ENCODE measurements at places on chromosomes 3 and 15.

DNA sequence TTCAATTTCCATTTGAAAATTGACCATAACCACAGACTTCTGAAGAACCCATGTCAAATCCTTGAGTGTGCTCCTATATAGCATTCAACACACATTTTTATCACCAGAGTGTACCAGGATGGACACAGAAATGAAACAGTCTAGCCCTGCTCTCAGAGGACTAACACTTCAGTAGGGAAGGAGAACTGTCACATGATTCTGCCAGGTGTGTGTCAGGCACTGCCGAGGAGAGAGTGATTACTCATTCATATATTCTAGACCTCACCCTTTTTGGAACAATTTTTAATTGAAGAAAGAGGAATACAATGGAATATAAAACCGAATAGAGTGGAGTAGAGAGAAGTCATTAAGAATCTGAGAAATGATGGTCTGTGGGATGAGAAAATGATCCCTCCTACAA, 125.8 kb downstream of the ERC2 start:
- DNase-seq: no peak

DNA sequence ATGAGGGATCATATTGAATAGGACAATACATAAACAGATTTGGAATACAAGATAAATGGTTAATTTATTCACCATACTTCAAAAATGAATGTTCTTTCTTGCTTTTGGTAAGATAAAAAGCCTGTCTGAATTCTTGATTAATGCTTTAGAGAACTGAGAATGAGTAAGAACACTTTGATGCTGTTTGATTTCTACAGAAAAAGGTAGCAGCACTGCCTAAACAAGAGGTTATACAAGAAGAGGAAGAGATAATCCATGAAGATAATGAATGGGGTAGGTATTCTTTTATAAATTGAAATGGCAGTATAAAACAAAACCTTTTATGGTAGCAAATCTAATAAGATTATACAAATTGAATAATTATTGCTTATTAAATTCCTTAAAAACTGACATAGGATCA, 15.3 kb downstream of the UBA5 start:
- DNase-seq: no peak

- DNase-seq: no peak
Observed at GRCh38 chr3:179348325-179349013, 960 bp downstream of the MFN1 start.

DNA sequence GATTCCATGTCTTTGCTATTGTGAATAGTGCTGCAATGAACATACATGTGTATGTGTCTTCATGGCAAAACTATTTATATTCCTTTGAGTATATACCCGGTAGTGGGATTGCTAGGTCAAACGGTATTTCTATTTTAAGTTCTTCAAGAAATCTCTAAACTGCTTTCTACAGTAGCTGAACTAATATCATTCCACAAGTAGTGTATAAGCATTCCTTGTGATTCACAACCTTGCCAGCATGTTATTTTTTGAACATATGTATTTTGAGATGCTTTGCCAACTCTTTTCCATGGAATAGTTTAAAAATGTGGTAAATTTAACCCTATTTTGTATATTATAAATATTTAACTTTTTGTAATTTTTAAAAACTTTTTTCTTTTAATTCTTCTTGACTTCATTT, 592.7 kb upstream of the NAALADL2 start:
- no peak for DNase-seq

- no peak for DNase-seq
Observed at GRCh38 chr15:27028858-27029477, 58.0 kb downstream of the GABRG3 start.

DNA sequence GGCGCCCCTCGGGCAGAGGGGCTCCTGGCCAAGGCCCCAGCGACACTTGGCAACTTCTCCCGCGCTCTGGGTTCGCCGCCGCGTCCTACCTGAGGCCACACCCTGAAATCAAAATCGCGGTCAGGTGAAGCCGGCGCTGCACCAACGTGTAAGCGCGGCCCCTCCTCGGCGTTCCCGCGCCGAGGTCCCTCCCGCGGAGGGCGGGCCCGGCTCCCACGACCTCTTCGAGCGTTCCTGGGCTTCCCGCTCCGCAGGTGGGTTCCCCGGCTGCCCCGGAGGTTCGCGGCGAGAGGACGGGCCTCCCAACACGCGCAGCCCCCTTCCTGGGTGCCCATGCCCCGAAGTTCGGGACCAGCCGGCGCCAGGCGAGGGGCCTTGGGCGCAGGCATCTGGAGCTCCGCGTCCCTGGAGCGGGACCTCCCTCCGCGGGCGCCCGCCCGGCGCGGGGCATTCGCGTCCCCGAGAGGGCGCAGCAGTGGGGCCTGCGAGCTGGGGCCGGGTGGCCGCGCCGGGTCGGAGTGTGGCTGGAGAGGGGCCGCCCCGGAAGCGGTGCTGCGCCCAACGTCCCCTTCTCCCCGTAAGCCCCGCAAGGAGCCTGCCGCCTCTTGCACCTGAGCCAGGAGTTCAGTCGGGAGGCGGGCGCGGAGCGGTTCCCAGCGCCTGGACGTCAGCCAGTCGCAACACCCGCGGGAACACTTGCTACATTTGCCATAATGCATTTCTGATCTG, 13.7 kb downstream of the PAK6 start:
- DNase-seq: no peak

- DNase-seq: no peak
Observed at GRCh38 chr3:108909799-108910198, 43.9 kb downstream of the GUCA1C start.

DNA sequence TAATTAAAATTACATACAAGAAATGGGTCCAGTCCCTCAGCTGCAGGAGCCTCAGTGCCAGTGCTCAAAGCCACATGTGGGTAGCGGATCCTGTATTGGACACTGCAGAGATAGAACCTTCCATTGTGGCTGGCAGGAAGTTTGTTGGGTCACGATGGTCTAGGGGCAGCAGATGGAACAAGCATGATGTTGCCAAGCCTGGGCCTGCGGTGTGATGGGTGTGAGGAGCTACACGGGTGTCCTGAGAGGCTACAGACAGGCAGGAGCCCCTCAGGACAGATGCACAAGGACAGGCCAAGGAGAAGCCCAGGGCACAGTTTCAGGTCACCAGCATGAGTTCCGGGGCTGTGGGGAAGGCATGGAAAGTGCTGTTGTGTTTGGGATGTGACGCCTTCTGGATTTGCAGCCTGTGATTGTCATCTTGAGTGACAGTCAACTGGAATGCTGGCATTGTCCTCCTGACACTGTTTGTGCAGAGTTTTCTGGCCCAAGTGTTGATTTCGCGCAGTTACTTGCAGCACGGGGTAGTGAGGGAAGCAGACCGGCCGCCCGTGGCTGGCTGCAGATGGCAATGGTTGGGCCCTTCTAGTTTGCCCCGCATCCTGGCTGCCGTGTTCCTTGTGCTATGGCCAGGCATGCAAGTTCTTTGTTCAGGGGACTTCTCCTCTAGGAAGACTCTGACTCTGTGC, 177.1 kb downstream of the NSMCE3 start:
- no peak for DNase-seq

DNA sequence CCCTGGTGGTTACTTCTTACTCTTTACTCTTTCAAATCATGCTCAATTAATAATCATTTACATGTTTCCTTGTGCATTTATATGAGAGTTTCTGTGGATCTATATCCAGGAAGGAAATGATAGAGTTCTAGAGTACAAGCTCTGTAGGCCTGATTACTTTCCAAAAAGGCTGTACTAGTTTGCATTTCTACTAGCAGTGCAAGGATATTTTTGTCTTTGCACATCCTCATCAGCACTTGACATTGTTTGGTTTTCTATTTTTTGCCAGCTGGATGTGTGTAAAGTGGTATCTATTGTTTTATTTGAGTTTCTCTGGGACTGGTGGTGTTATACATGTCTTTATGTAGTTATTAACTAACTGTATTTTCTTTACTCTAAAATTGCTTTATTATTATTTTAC, 19.6 kb upstream of the SLC7A14 start:
- no peak for DNase-seq

- DNase-seq: no peak
Observed at GRCh38 chr15:41476416-41477048, 17.1 kb upstream of the ITPKA start.

DNA sequence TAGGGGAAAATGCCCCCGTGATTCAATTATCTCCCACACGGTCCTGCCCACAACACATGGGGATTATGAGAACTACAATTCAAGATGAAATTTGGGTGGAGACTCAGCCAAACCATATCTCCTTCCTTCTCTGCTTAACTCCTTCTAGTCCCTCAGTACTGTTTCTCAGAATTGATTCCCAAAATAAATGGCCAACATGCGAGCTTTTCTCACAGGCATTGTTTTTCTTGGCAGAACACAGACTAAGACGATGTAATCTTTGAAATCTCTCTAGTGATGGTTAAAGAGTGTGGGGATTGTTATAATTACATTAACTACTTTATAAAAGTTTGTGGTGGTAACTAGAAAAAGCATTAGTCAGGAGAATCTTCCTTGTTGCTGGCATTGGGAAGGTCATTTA, 366.5 kb downstream of the LPP start:
- no peak for DNase-seq

DNA sequence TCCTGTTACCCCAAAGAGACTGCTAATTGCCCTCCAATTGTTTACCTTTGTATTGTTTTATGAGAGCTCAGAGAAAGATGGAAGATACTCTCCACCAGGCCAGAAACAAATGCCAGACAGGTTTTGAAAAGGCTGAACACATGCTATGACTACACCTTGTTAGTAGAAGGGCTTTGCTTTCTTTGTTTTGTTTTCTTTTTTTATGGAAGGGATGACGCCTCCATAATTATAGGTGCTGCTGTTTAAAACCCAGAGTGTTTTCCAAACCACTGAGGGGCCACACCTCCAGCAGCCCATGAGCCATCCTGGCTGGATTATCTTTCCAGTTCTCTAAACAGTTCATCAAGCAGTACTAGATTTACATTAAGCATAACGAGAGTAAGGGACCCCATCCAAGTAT, 5.6 kb upstream of the FOXP1 start:
- DNase-seq: no peak

- no peak for DNase-seq
Observed at GRCh38 chr15:53059273-53060043, 269.3 kb upstream of the ONECUT1 start.

DNA sequence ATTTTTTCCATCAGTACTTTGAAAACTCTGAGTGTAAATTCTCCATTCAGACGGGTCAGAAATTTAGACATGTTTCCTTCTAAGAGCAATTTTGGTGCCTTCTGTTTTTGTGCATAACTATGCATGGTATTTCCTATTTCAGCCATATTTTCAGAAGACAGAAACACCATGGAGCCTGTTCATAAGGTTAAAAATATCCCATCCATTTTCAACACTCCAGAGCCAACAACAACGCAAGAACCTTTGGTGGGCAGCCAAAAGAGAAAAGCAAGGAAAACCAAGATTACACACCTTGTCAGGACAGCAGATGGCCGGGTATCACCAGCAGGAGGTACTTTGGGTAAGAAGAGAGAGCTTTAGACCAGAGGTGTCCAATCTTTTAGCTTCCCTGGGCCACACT, 275.6 kb downstream of the BBX start:
- no peak for DNase-seq

DNA sequence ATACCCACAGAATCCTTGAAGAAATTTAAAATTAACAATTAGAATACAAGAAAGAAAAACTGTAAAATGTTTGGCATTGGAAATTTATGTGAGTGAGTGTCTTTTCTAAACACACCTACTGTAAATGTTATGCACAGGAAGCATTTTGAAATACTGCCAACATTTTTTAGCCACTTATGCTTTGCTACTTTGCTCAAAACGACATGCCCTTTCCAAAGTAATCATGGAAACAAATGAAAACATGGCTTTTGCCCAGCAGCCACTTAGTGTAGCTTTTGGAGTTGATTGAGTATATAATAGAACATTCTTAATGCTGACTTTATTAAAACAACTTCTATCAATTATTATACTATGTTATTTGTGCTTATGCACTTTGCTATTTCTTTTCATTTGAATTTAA, 823.0 kb downstream of the CADM2 start:
- DNase-seq: no peak

DNA sequence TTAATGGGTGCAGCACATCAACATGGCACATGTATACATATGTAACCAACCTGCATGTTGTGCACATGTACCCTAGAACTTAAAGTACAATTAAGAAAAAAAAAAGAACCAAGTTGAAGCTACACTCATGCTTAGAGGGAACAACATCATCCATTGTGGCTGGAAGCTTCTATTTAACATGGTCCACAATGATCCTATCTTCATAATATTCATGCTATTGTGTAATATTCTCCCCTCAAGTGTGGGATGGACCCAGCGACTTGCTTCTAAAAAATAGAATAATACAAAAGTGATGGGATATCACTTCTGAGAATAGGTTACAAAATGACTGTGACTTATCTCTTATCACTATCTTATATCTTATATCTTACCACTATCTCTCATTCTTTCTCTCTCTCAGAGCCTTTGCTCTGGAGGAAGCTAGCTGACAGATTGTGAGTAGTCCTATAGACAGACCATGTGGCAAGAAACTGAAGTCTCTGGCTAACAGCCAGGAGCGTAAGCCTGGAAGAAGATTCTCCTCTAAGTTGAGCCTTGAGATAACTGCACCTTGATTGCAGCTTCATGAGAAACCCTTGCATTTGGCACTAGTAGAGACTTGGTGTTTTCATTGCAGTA, 198.5 kb upstream of the MRPL3 start:
- DNase-seq: no peak

- no peak for DNase-seq
Observed at GRCh38 chr15:72460402-72460801, 13.7 kb upstream of the ARIH1 start.

GRCh38 chr3:163779396-163780344, 1298.6 kb downstream of the SI start:
- DNase-seq: no peak

All from stimulated activated naive CD8-positive, alpha-beta T cell treated with anti-CD3 and anti-CD28 coated beads, Interleukin-15, amount 100 ng/mL, for 72 hours (primary cell).